A549 treated with CORT108297 at 1 μM for 4 hours (cell line): ENCODE measurements at places on chromosomes 1 and 21. TPM values are rescaled to one million over a fixed set of nuclear protein-coding genes. Genes with fewer than 3 reads are reported as not detected.

The LCE6A gene
- not detected in 5 replicates for total RNA-seq

The ECE1 gene
- 50.3 to 69.2 TPM (median 60.6 TPM) in 5 replicates for total RNA-seq

The VASH2 gene
- 2.8 to 4.0 TPM (median 3.7 TPM) in 5 replicates for total RNA-seq

The LCA5L gene
- total RNA-seq, result 1.3 to 1.6 TPM (median 1.5 TPM) in 5 replicates

The KRTAP7-1 gene
- not detected in 5 replicates for total RNA-seq

The DNAJC28 gene
- 0.10 to 0.63 TPM (median 0.34 TPM) in 5 replicates for total RNA-seq

The FLVCR1 gene
- 14.3 to 18.3 TPM (median 15.8 TPM) in 5 replicates for total RNA-seq

The ATP1A2 gene
- total RNA-seq, result 0.03 to 0.20 TPM (median 0.07 TPM) in 4 of 5 replicates, not detected in the other

The AMIGO1 gene
- 0.84 to 1.3 TPM (median 1.2 TPM) in 5 replicates for total RNA-seq

The ALX3 gene
- not detected in 5 replicates for total RNA-seq

The PLD5 gene
- total RNA-seq, result 1.0 to 1.5 TPM (median 1.2 TPM) in 5 replicates

The NTMT2 gene
- total RNA-seq, result not detected in 5 replicates

The PRR9 gene
- not detected in 5 replicates for total RNA-seq

The LORICRIN gene
- total RNA-seq, result not detected in 5 replicates

The OR6K2 gene
- not detected in 5 replicates for total RNA-seq

The MDM4 gene
- 3.7 to 5.1 TPM (median 4.5 TPM) in 5 replicates for total RNA-seq

The CFAP74 gene
- total RNA-seq, result 0.06 to 0.08 TPM (median 0.07 TPM) in 3 of 5 replicates, not detected in the others

The EXO1 gene
- 21.6 to 32.1 TPM (median 24.9 TPM) in 5 replicates for total RNA-seq

The RHBDL2 gene
- total RNA-seq, result 2.5 to 2.7 TPM (median 2.5 TPM) in 5 replicates

The DEPDC1 gene
- total RNA-seq, result 12.8 to 17.9 TPM (median 16.1 TPM) in 5 replicates

The CLEC20A gene
- total RNA-seq, result not detected in 5 replicates

The CCDC24 gene
- 5.7 to 8.3 TPM (median 7.8 TPM) in 5 replicates for total RNA-seq

The GNG4 gene
- 13.0 to 17.5 TPM (median 15.4 TPM) in 5 replicates for total RNA-seq

The SLC45A1 gene
- 3.2 to 6.1 TPM (median 5.1 TPM) in 5 replicates for total RNA-seq

The ASB17 gene
- total RNA-seq, result not detected in 5 replicates

The SYCP1 gene
- not detected in 5 replicates for total RNA-seq

The TNFSF18 gene
- total RNA-seq, result not detected in 5 replicates

The MARK1 gene
- 0.08 to 1.3 TPM (median 0.12 TPM) in 5 replicates for total RNA-seq

The SPRR4 gene
- total RNA-seq, result not detected in 5 replicates

The AIDA gene
- total RNA-seq, result 59.5 to 74.2 TPM (median 67.2 TPM) in 5 replicates

The AURKAIP1 gene
- 103 to 195 TPM (median 175 TPM) in 5 replicates for total RNA-seq

The ARTN gene
- total RNA-seq, result 0.15 to 0.27 TPM (median 0.20 TPM) in 5 replicates

The RAB7B gene
- total RNA-seq, result 1.0 to 2.8 TPM (median 1.7 TPM) in 5 replicates

The SEMA4A gene
- total RNA-seq, result 0.20 to 0.46 TPM (median 0.42 TPM) in 5 replicates

The PIGV gene
- 5.8 to 7.4 TPM (median 6.7 TPM) in 5 replicates for total RNA-seq

The SPATC1L gene
- total RNA-seq, result 0.06 to 0.10 TPM (median 0.07 TPM) in 3 of 5 replicates, not detected in the others

The HCN3 gene
- total RNA-seq, result 3.9 to 6.1 TPM (median 5.1 TPM) in 5 replicates

The RIMS3 gene
- total RNA-seq, result 0.61 to 1.3 TPM (median 1.0 TPM) in 5 replicates

The RBM11 gene
- not detected in 5 replicates for total RNA-seq

The LCE1B gene
- total RNA-seq, result 0.07 TPM in 1 of 5 replicates, not detected in the others

The AGMAT gene
- total RNA-seq, result 5.4 to 9.3 TPM (median 7.3 TPM) in 5 replicates

The CLCN6 gene
- 4.6 to 7.8 TPM (median 6.3 TPM) in 5 replicates for total RNA-seq

The OLFML2B gene
- 0.39 to 0.49 TPM (median 0.47 TPM) in 5 replicates for total RNA-seq

The CALML6 gene
- total RNA-seq, result 0.15 to 0.39 TPM (median 0.24 TPM) in 5 replicates

The FMO1 gene
- total RNA-seq, result not detected in 5 replicates

The KLF17 gene
- 0.27 to 0.50 TPM (median 0.34 TPM) in 5 replicates for total RNA-seq

The FCRLB gene
- total RNA-seq, result 1.3 to 2.1 TPM (median 1.7 TPM) in 5 replicates

The TMPRSS15 gene
- not detected in 5 replicates for total RNA-seq

The SFN gene
- total RNA-seq, result 478 to 638 TPM (median 601 TPM) in 5 replicates

The ILDR2 gene
- total RNA-seq, result 0.02 to 0.12 TPM (median 0.05 TPM) in 4 of 5 replicates, not detected in the other

The TMEM82 gene
- not detected in 5 replicates for total RNA-seq

The NBPF10 gene
- 0.46 to 0.75 TPM (median 0.57 TPM) in 5 replicates for total RNA-seq

The TEKT2 gene
- not detected in 5 replicates for total RNA-seq
